ENCODE measurements at places on chromosomes 1 and 21.

GRCh38 chr1:40650075-40650474 lies 15.4 kb downstream of the RIMS3 start:
- DNase-seq = peak; percentile 27

GRCh38 chr1:77556045-77556444 lies 126.4 kb downstream of the ZZZ3 start:
- DNase-seq = peak; percentile 15

DNA sequence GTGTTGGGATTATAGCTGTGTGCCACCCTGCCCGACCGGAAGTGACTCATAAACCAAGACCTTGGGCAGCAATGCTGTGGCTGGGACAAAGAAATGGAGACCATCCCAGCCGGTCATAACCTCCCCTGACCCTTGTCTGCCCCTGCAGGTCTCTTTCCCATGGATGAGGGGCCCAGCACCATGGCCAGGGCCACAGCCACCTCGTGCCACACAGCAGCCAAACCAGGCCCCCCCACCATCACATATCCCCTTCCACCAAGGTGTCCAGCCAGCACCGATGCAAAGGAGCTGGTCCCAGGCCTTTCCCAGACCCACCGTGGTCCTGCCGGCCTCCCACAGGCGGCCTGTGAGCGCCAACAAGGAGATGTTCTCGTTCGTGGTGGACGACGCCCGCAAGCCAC lies 42.2 kb downstream of the FHAD1 start:
- no peak for DNase-seq

GRCh38 chr21:26099610-26100219 lies 70.9 kb downstream of the APP start:
- DNase-seq = peak; percentile 22

DNA sequence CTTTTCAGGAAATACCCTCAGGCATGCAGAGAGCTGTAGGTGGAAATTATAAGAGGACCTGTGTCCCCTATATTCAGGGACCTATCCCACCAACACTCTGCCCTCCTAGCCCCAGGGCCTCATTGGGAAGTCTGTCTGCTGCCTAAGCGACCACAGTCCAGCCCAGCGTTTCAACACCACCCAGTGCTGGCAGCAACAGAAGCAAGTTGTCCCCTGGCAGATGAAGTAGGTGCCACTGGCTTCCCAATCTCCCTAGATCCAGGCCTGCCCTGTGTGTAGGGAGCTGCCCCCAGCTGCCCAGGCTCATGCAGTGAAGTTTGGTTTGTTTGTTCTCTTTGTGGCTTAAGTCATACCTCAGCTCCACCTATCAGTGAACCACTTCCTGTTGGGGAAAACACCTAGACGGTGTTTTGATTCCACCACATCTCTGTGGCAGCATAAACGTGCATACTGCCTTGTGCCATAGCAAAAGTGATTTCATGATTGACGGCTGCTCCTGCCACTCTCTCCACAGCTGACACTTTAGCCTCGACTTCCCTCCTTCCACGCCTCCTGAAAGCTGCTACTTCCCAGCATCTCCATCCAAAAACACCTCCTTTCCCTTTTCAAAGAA lies 8.1 kb upstream of the LEFTY1 start:
- no peak for DNase-seq

DNA sequence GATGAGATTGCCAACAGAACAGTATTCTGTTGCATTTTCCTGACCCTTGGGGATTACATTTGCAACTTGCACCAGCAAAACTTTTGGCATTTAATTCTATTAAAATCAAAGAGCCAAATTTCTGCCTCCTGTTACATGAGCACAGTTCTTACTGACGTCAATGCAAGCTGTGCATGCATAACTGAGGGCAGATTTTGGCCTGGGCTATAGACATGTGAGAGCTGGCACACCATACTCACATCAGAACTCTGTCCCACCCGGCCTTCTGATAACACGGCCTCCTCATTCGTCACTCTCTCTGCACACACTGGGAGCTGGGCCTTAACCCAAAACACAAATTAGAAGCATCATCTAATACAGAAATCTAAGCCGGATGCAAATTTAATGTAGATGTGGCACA lies 31.5 kb downstream of the PAPPA2 start:
- DNase-seq = no peak

GRCh38 chr1:15965228-15965767 lies 10.6 kb downstream of the ZBTB17 start:
- peak; percentile 82 for DNase-seq

DNA sequence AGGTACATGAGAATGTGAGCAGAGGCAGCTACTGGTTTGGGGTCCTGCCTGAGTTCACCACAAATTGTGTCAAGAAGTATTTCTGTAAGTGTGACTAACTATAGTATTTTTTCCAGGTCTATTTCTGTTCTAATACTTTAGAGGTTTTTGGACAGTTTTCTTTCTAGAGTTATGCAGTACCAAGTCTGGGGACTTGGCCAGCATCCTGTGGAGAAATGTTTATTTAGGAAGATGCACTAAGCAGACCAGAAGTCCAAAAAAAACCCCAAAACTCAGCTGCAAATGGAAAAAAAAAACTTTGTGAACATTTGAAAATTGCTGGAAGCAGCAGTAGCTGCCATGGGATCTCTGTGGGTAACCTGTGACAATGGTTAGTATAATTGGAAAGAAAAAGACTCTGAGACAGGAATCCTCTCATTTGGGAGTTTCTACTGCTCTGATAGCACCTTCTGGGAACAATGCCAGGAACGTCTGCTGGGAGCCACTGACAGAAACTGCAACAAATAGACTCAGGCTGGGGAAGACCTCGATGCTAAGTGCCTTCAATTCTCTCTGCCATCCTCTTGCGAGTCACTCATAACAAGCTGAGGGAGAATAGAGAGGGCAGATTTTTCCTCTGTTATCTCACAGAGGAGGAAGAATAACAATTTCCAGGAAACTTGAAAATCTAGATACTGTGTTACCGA lies 37.6 kb downstream of the OR10R2 start:
- DNase-seq = no peak

GRCh38 chr1:86184426-86184825 lies 27.9 kb upstream of the COL24A1 start:
- no peak for DNase-seq

GRCh38 chr21:21286170-21286798 lies 288.1 kb downstream of the NCAM2 start:
- no peak for DNase-seq

DNA sequence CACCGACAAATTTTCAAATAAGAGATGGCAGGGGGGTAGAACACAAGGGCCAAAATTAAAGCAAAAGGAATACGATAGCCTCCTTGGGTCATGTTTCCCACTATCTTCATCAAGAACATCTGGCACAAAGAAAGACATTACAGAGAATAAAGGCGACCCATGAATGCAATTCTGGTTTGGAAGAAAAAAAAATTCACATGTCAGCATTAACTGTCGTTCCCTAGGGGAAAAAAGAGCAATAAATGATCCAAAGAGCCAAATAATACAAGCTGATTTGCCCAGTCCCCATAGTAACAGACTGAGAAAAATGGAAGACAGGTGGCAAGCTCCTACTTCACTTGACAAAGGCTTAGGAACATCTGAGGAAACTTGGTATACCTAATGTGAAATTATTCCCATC lies 4.5 kb downstream of the STIL start:
- DNase-seq = no peak

DNA sequence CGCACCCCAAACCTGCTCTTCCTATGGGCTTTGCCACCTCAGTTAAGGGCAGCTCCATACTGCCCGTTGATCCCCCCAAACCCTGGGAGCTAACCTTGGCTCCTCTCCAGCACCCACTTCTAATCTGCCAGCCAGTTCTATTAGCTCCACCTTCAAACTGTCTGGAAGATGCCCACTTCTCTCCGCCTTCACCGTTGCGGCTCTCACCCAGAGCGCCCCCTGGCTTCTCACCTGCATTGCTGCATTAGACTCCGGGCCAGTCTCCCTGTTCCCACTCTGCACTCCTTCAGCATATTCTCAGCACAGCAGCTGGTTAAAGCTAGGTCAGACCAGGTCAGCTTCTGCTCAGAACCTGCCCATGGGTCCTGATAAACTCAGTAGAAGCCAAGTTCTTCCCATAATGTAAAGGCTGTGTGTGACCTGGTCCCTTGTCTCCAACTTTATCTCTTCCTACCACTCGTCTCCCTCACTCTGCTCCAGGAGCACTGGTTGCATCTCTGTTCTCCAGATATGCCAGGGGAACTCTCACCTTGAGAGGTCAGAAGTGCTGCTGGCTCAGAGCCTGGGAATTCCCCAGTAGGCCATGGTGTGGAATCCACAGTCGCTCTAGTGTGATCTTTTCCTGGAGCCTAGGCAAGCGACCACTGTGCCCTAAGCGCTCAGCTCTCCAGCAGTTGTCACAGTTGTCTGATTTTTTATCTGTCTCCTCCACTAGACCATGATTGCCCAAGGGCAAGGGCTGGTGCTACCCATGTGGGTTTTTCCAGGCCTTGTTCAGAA lies 150.3 kb downstream of the HMGB4 start:
- DNase-seq = no peak

GRCh38 chr21:32340863-32341848 lies 42.5 kb downstream of the MRAP start:
- no peak for DNase-seq

DNA sequence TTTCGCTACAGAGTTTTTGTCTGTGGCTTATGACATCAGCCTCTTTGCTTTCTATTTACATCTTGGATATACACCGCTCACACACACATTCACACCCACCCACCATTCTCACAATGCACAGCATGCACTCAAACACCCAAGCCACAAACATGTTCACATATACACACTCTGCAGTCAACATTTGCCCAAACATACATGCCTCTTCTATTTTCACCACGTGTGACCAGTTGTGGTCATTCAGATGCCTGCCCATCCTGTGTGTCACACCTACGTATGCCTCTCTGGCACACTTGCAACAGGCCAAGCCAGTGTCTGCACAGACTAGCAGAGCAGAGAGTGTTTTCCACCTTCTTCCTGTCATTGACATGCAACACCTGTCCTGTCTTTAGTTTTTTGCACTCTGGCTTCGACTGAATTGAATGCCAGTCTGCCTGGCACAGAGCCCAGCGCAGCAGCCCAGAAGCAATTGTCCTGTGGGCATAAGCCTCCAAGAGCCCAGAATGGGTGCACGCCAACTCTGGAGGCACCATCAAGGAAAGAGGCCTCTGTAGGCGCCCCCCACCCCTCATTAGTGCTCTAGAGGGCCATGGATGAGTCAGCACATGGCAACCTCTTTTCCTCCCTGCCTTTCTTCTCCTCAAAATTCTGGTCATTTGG lies 37.7 kb upstream of the LRRN2 start:
- no peak for DNase-seq

- no peak for DNase-seq
Observed at GRCh38 chr1:204451352-204452124, 39.9 kb upstream of the PPP1R15B start.

DNA sequence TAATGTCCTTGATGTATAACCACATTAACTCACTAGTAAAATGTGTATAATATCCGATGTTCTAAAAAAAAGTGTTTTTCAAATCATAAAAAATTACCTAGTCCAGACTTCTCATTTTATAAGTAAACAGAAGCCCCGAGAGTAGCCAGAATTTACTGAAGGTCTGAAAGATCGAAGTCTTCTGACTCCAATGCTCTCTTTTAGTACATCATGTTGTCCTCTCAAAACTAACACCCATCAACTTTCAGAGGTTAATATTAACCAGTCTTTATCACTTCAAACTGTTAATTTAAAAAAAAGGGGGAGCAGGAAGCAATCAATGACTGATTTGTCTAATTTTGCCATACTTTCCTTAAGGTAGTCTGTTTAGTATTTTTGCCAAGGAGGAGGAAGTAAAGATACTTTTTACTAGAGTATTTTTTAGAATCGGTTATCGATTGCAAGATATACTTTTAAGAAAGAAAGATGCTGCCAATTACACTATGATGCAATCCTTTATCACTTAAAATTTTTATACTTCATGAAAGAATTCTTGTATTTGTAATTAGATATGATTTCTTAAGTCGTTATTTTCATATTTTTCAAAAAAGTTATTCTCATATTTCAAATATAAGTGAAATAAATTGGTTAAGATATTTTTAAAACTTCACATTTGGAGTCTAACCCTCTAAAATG lies 25.5 kb downstream of the CCDC18 start:
- no peak for DNase-seq
